ENCODE measurements at places on chromosomes 12 and 14. TPM values are rescaled to one million over a fixed set of nuclear protein-coding genes. Genes with fewer than 3 reads are reported as not detected.

The FOXM1 gene
- total RNA-seq = 118 TPM

The BICDL1 gene
- 26.9 TPM for total RNA-seq

DNA sequence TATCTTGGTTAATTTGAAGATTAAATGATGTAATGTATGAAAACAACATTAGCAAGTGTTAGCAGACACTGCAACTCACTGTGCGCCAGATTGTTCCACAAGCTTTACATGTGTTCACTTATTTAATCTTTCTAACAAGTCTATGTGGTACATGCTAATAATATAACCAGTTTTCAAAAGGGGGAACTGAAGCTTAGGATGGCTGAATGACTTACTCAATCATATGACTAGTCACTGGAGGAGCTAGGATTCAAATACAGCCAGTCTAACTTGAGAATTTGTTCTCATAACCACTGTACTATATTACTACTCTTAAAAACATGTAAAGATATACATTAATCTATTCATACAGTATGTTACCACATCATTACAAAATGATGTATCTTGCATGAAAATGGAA is 60.5 kb upstream of the LRIG3 start:
- DNase-seq = no peak

DNA sequence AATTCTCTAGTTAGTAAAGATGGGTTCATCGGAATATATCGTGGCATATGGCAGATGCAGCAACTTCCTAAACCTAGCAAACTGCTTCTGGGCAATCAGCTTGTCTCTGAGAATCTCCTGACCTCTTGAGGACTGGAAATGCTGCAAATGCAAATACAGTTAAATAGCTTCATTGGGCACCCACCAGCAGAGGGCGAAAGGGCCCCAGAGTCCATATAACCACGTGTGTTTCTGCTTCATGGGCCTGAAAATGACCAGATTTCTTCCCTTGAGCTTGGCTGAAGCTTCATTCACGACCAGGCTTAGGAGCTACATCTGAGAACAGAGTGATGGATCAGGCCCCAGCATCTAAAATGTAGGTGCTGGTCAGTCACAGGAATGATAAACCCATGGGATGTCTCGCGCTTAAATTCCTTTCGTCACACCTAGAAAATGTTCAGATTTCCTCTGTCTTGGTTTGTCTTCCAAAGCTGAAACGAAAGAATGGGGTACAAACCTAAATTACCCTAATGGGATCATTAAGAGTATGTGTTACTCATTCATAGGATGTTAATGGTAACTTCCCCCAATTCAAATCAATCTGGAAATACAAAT is 1482.5 kb upstream of the TMEM132C start:
- DNase-seq = peak; percentile 58

DNA sequence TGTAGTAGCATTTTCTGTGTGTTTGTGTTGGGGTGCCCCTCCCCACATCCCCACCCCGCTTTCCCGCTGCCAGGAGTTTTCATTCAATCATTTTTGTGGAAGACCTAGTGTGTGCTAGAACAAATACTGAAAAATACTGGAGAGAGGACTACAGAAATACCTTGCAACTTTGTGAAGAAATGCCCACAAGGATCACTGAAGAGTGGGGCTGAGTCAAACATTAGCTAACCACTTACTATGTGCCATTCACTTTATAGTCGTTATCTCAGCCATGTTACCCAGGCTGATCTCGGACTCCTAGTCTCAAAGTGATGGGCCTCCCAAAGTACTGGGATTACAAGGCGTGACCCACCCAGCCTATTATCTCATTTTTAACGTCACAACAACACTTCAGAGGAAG is 559 bp upstream of the LMBR1L start:
- DNase-seq = no peak

- no peak for DNase-seq
Observed at GRCh38 chr12:65699251-65699650, 125.0 kb upstream of the HMGA2 start.

DNA sequence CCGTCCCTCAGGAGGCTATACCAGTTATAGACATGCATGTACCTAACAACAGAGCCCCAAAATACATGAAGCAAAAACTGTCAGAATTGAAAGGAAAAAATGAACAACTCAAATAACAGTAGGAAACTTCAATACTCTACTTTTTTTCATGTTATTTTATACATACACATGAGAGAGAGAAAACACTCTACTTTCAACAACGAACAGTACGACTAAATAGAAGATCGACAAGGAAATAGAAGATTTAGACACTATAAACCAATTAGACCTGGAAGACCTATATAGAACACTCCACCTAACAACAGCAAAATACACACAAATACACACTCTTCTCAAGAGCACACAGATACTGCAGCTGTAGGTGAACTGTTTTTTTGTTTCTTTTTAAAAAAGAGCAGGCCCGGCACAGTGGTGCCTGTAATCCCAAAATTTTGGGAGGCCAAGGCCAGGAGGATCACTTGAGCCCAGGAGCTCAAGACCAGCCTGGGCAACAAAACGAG is 34.7 kb upstream of the PNMA1 start:
- no peak for DNase-seq

DNA sequence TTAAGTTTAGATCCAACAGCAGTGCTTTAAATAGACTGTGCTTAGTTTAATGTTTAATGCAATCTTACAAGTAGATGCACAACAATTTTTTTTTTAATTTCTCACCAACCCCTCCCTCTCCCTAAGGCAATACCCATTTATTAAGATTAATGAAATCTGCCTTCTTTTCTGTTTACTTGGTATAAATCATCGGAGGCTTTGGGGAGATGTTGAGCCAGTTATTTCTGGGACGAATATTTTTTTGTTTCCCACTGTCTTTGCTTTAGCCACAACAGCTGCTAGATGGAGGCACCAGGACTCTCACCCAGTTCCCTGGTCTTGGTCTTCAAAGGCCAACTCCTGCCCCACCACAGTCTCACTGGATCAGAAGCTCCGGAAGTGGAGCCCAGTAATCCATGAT is 113.4 kb downstream of the PLXNC1 start:
- no peak for DNase-seq

Measured in H1 (cell line).